AG04449 (cell line): ENCODE measurements at places on chromosomes 5 and 9.

- no peak for DNase-seq
Observed at GRCh38 chr5:134541736-134542376, 16.4 kb downstream of the JADE2 start.

DNA sequence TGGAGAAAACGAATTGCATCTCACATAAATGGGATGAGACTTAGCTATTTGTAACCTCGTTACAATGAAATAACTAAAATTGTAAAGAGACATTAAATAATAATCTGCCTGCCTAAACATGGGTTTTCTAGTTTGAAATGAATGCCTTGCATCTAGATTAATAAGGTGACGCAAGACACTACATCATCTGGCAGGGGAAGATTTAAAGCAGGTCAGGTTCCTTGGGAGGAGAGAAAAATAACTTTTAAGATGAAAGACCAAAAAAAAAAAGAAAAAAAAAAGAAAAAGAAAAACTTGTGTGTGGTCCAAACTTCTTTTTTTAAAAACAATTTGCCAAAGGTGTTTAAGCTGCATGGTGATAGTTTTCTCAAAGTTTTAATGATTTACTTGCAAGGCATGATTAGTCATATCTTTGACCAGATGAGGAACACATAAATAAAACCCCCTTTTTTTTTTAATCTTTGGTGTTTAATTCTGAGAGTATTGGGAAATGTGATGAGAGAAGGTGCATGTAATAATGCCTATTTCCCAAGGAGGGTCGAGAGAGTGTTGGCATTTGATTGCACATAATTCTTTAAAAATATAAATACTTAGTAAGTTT is 122.9 kb upstream of the ADAMTSL1 start:
- DNase-seq = no peak

- no peak for DNase-seq
Observed at GRCh38 chr5:159157552-159157951, 51.8 kb downstream of the RNF145 start.

- DNase-seq = peak; percentile 42
Observed at GRCh38 chr9:91546574-91546973, 122.9 kb upstream of the NFIL3 start.

GRCh38 chr5:150186137-150186536 is 3.7 kb upstream of the SLC6A7 start:
- no peak for DNase-seq

- DNase-seq = peak; percentile 67
Observed at GRCh38 chr9:121598167-121598964, 53.1 kb upstream of the DAB2IP start.

DNA sequence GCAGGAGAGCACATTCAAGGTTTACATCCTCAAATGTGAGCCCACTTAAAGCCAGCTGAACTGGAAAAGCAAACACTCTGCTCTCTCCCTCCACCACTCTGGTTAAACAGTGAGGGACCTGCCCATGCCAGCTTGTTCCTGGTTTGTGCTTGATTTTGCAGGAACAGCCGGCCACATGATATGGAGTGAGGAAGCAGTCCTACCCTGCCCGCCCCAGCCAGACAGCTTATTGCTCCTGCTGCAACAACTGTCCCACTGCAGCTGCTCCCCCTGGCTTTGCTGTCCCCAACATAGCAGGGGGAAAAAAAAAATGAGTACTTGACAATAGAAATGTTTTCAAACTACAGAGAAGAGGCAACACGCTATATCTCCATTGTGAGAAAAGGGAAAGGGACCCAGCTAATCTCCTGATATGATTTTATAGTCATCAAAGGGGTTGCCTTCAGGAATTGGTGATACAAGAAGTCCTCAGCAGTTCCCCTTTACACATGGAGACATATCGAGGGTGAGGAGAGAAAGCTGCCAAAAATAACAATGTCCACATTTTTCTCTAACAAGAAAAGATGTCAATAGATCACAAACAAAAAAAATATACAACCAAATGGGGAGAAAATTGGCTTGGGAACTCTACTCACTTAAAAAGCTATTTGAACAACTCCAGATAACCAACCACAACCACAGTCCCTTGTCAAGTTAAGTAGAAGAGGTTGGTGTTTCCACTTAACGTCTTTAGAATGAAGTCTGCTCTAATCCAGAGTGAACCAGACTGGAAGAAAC is 4.6 kb downstream of the MYO10 start:
- no peak for DNase-seq

DNA sequence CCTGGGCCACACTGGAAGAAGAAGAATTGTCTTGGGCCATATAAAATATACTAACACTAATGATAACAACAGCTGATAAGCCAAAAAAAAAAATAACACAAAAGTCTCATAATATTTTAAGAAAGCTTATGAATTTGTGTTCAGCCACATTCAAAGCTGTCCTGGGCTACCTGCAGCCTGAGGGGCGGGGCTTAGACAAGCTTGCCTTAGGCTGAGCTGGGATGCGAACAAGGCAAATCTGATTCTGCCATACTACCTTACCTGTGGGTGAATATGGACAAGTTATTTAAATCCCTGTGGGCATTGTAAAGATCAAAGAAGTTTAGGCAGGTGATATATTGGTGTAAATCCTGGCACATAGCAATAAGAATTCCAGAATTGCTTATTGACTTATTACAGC is 212.3 kb upstream of the ATP10B start:
- no peak for DNase-seq

DNA sequence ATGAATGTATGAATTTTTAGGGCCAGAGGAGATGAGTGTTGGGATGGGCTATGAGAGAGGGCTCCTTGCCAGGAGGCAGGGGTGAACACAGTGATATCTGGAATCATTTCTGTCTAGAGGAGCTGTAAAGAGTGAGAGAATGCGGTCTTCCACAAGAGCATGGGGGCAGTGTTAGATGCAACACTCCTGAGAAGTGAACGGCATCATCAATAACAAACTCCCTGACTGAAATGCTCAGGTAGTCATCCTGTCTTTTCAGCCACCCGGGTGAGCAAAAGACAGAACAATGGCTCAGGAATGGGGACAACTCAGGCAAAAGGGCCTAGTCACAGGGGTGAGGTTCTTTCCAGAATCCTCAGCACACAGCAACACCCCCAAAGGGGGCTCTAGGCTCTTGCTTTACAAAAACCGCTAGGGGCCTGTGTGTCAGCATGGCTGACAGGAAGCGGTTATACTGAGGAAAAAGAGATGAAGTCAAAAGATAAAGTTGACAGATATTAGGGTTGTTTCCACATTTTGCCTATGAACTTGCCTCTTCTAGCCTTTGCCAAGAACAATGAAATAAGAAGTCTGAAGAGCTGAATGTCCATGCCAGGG is 104.6 kb upstream of the LRRTM2 start:
- no peak for DNase-seq

- DNase-seq = no peak
Observed at GRCh38 chr5:80406980-80407734, 707 bp upstream of the ZFYVE16 start.
